ENCODE measurements at places on chromosomes 6 and 20.

GRCh38 chr6:150354754-150355571 is 13.8 kb upstream of the IYD start:
- DNase-seq, result no peak

DNA sequence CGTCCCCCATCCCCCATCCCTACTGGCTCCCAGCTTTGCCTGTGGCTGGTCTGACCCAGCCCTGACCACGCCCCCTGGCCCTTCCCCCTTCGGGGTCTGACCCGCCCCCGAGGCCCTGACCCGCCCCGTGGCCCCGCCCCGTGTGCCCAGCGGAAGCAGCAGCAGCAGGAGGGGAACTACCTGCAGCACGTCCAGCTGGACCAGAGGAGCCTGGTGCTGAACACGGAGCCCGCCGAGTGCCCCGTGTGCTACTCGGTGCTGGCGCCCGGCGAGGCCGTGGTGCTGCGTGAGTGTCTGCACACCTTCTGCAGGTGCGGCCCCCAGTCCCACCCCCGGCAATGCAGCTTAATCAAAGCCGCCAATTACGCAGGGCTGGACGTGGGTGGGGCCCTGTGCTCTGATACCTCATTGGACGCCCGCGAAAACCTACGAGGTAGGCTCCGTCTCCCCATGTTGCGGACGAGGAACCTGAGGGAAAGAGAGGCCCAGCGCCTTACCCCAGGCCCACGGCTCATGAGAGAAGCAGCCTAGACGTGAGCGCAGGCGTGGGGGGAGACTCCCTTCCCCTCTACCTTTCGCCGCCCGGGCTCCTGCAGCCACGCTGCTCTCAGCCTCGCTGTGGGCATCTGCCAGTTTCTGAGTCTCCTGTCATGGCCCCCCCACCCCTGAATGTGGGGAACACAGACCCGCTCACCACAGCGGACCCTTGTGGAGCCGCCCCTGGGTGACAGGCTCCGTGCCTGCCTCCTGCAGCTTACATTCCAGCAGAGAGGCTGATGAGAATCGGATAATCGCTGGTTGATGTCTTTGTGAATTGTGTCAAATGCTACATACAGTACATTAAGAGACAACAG is 12.8 kb downstream of the RBCK1 start:
- DNase-seq, result peak; percentile 40

DNA sequence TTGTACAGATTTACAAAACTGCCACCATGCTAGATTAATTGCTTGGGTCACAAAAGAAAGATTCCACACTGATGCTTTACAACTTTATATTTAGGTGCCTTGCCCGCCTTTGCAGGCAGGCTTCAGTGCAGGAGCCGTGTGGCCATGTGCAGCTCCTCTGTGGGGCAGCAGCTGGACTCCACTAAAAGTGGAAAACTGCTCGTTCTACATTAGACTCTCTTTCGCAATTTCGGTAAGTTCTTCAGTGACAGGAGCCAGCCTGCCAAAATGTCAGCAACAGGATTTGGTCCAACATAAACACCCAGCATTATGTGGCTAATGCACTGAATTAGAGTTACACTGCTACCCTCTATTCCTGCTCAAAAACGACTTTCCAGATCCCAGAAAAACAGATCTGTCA is 174.4 kb upstream of the KCNK16 start:
- DNase-seq, result no peak

DNA sequence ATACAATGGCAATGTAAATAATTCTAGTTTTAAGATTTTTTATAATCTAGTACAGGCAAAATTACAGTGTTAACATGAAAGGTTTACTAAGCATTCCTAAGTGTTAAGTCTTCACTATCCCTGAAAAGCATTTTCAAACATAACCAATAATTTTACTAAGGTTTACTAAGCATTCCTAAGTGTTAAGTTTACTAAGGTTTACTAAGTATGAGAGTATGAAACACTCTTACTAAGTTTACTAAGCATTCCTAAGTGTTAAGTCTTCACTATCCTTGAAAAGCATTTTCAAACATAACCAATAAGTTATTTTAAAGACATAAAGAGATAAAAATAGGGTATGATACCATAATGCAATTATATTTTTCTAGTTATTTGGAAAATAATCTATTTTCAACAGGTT is 82.6 kb downstream of the PRSS35 start:
- no peak for DNase-seq

DNA sequence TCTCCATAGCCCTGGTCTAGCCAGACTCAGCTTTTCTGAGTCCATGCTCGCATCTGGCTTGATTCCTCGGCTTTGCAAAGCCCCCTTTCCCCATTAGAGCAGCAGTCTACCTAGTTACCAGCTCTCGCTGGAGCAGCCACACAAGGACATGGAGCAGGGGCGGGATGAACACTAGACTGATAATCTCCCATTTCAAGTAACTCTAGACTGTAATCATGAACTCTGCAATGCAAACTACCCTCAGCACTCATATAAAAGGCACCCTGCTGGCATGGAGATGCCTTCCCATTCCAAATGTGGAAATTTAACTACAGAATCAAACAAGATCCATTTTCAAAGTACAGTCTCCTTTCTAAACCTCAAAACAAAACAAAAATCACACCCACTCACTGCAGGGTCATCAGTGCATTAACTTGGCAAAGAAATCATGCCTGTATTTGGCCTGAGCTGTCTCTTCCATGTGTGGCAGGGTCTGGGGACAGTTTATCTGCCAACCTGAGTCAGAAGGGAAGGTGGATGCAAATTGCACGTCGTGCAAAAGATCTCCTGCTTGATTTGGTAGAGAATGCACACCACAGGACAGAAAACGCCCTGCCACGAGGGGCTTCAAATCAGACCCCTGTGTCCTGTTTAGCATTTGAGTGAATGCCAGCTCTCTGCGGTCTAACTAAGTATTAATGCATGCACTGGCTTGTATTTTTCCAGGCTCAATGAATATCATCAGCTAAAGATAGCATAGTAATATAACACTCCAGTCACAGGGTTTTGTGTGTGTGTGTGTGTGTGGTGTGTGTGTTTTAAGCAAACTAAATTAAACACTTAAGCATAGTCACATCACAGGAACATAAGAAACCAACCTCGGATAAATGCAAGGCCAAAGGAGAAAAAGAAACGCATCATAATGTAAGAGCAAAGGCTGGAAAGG is 85.3 kb downstream of the MYLK4 start:
- no peak for DNase-seq

- no peak for DNase-seq
These were observed 22.0 kb upstream of the SIRPD start for GRCh38 chr20:1579488-1579887.

- no peak for DNase-seq
These were observed 253.6 kb downstream of the RNGTT start for GRCh38 chr6:88709819-88710246.

DNA sequence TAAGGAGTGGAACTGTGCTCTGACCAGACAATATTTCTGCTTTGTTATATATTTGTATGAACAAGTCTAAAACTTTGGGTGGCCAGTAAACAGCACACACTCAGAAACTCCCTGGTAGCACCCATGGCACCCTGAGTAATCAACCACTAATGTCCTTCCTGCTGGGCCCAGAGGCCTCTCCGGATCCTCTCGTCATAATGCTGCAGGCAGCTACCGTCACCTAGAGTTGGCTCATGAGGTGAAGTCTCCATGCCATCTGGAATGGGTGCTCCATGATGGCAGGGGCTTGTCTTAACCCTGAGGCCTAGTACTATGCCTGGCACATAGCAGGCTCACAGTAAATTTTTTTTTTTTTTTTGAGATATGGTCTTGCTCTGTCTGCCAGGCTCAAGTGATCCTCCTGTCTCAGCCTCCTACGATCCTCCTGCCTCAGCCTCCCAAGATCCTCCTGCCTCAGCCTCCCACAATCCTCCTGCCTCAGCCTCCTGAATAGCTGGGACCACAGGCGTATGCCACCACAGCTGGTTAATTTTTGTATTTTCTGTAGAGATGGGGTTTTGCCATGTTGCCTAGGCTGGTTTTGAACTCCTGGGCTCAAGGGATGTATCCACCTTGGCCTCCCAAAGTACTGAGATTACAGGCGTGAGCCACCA is 3.0 kb upstream of the SDCBP2 start:
- DNase-seq, result no peak

- no peak for DNase-seq
These were observed 1.6 kb downstream of the REM1 start for GRCh38 chr20:31476643-31477215.

- no peak for DNase-seq
These were observed 333.7 kb downstream of the ZFAND3 start for GRCh38 chr6:38153076-38153797.

GRCh38 chr6:5157621-5158138 is 72.5 kb downstream of the PPP1R3G start:
- DNase-seq, result no peak

DNA sequence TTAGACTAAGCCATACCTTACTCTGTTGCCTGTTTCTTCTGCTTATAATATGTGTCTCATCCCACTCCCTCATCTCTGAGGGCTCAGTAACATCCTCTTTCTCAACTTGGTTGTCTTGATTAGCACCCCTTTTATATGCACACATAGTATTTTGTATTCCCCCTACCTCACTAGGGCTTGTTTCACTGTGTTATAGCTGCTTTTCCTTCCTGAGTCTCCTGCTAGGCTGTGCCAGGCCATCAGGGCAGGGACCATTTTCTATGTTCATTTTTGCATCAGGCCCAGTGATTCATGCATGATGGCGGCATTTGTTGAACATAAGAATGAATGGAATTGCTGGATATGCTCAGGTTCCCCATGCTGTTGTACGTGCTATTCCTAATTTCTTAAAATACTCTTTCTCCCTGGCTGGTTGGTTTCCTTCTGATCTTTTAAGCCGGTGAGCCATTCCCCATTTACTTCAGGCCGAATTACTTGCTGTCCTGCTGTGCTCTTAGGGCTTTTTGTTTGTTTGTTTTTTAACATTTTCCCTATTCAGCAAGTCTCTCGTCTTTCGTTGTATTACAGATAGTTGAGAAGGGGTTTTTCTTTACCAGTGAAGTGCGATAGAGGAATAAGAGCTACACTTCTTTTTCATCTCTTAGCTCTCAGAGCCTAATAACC is 183.2 kb downstream of the CARMIL1 start:
- DNase-seq, result no peak

GRCh38 chr6:114064862-114065261 is 93.9 kb upstream of the HDAC2 start:
- DNase-seq, result no peak

- DNase-seq, result no peak
These were observed 395.9 kb downstream of the SAMD5 start for GRCh38 chr6:147904416-147904815.

GRCh38 chr6:84728602-84729001 is 35.8 kb downstream of the TBX18 start:
- DNase-seq, result peak; percentile 2

GRCh38 chr6:52301326-52301725 is 16.8 kb upstream of the MCM3 start:
- DNase-seq, result peak; percentile 57

DNA sequence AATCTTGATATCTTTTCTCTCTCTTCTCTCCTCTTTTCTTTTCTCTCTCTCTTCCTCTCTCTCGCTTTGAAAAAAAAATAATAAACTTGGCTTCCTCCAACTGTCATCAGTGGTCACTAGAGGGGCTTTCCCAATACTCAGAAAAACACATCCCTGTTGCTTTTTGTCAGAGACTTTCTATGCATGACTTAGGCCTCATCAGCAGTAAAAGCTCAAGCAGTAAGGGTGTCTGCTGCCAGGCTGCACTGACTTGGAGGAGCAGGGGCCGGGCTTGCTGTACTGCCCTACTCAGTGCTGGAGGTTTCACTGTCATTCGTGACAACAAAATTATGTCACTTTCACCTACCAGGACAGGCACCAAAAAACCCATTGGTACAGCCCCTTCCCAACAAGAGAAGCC is 272.0 kb downstream of the ADGB start:
- no peak for DNase-seq

GRCh38 chr6:106763361-106763760 is 134.0 kb downstream of the QRSL1 start:
- no peak for DNase-seq

DNA sequence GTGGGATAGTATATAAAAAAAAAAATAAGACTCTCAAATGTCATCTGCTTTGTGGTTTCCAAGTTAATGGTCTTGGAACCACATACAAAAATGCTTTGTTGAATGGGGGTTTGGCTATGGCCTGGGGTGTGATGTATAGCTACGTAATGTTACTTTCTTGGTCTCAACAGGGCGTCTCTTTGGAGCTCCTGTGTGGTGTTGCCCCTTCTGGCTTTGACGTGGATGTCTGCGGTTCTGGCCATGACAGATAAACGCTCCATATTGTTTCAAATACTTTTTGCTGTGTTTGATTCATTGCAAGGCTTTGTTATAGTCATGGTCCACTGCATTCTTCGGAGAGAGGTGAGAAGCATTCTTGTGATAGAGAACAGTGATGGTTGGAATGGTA is 457.7 kb downstream of the LMBRD1 start:
- DNase-seq, result no peak

- peak; percentile 18 for DNase-seq
These were observed 47.1 kb downstream of the MCUR1 start for GRCh38 chr6:13767121-13767808.

DNA sequence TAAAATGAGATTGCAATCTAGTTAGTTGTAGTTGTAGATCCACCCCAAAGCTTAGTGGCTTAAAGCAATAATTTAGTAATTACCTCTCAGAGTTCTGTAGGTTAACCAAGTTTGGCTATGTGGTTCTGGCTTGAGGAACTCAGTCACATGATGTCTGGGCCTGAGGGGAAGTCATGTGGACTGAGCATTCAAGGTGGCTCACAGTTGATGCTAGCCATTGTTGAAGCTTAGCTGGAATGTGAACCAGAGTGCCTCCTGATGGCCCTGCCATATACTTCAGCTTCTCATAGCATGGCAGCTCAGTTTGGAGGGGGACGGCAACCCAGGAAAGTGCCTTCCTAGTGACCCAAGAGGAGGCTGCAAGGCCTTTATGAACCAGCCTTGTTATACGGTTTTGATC is 263.2 kb upstream of the RNF217 start:
- DNase-seq, result no peak
